ENCODE measurements at places on chromosomes 5 and 9.
A peak's percentile ranks its signal among the peaks of the same experiment; 100 is the strongest.

GRCh38 chr9:33939924-33940874 lies 108.5 kb downstream of the UBAP2 start:
- DNase-seq, result no peak

DNA sequence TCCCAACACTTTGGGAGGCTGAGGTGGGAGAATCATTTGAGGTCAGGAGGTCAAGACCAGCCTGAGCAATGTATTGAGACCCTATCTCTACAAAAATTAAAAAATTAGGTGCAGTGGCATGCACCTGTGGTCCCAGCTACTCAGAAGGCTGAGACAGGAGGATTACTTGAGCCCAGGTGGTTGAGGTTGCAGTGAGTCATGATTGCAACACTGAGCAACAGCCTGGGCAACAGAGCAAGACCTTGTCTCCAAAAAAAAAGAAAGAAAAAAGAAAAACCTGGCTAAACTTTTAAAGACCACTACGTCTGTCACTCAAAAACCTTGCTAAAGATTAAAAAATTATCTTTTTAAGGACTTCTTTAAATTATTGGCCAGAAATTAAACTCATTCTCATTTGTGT lies 59.8 kb upstream of the ABCA1 start:
- no peak for DNase-seq

- no peak for DNase-seq
These were observed 33.3 kb downstream of the FBXL7 start for GRCh38 chr5:15533129-15533893.

GRCh38 chr9:5834214-5834613 lies 1.3 kb upstream of the ERMP1 start:
- no peak for DNase-seq

- no peak for DNase-seq
These were observed 53.7 kb downstream of the MARCHF3 start for GRCh38 chr5:126976520-126977172.

- no peak for DNase-seq
These were observed 112.4 kb downstream of the CETN3 start for GRCh38 chr5:90297045-90297764.

DNA sequence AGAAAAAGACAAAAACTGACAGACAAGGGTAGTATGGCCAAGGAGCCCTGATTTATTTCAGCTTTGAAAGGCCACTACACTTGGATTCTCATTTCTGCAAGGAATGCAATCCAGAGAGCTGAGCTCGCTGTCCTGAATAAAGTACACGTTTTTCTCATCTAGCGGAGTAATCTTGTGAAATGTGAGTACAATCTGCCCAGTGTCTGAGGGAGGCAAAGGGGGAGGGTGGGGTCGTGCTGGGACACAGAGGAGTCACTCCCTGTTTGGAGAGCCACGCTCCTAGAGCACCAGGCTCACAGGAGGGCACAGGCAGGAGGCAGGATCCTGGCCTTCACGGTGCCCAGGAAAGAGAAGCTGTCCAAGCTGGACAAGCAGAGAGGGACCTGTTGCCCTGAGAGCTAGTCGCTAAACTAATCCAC lies 51.0 kb upstream of the IFNK start:
- DNase-seq, result no peak

DNA sequence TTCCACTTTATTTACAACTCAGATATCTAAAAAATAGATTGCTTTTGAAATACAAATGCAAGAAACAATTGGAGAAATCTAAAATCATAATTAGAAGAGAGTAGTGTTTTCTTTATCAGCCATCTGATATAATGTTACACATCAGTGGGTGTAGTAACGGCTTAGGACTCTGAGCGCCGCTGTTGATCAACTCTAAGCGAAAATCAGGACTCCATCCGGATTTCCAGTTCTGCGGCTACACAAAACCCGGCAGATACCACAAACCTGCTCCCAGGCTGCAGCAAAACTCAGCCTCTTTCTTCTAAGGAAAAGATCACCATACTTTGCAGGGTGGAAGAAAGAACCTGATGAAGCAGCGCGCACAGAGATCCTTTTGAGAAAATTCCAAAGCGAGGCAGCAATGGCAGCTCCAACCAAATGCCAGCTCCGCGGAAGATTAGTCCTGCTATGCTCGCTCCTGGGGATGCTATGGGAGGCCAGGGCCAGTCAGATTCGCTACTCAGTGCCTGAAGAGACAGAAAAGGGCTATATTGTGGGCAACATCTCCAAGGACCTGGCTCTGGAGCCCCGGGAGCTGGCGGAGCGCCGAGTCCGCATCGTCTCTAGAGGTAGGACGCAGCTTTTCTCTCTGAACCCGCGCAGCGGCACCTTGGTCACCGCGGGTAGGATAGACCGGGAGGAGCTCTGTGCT lies at the start of gene PCDHGA9:
TSS of gene PCDHGA9 (plus strand) at position 226 of the 691 bp plus-strand sequence. CDS start at position 401, 175 bp downstream.
- no peak for DNase-seq

DNA sequence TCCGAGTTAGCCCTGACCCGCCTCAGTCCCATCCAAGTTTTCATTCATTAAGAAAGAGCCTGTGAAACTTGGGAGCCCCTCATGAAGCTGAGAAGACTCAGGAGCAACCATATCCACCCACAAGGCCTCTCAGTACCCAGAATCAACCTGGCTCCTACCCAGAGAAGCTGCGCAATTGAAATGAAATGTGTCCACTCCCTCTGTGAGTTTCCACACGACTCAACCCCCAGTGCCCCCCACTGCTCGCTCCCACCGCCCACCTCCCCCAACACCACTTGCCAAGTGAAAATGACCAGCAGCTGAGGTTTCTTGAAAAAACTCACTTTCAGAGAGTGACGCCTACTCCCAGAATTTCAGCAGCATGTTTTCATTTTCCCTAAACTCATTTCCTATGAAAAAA lies 104.6 kb downstream of the CDK5RAP2 start:
- DNase-seq, result no peak

GRCh38 chr9:128683340-128684064 lies 5.5 kb upstream of the SET start:
- no peak for DNase-seq

DNA sequence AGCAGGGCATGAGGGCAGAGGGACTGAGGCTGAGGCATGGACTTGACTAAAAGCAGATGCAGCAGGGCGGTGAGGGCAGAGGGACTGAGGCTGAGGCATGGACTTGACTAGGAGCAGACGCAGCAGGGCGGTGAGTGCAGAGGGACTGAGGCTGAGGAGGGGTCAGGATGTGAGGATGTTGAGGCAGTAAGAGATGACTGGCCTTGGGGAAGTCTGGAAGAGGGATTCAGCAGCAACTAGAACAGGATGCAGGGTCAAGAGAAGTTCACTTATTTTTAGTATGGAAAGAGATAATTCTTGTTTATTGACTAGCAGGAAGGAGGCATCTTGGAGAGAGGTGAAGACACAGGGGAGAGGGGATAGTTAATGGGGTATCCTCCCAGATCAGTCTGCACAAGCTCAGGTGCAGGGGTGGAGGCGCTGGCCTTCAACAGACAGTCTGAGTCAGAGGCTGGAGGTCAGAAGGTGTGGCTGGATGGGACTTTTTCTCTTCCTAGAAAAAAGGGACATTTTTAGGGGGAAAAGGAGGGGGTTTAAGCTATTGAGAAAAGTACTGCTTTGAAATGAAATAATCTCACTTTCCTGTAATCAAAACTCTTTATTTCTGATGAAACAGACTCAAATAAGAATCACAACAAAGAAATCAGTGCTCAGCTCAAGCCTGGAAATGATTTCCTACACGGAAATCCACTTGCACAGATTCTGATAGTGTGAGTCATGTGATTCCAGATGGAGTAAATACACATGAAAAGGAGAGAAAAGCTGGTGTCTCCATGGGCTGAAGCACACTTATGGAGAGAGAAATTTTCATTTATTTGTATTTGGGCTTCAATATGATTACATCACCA lies 130.9 kb downstream of the PALM2AKAP2 start:
- no peak for DNase-seq

GRCh38 chr5:135446615-135447014 lies 533 bp downstream of the DCANP1 start:
- no peak for DNase-seq

GRCh38 chr9:111895996-111896941 lies at the start of gene UGCG:
UGCG (plus strand) TSS chr9:111896814; CDS start chr9:111897216, 402 bp downstream.
- peak; percentile 75 for DNase-seq

DNA sequence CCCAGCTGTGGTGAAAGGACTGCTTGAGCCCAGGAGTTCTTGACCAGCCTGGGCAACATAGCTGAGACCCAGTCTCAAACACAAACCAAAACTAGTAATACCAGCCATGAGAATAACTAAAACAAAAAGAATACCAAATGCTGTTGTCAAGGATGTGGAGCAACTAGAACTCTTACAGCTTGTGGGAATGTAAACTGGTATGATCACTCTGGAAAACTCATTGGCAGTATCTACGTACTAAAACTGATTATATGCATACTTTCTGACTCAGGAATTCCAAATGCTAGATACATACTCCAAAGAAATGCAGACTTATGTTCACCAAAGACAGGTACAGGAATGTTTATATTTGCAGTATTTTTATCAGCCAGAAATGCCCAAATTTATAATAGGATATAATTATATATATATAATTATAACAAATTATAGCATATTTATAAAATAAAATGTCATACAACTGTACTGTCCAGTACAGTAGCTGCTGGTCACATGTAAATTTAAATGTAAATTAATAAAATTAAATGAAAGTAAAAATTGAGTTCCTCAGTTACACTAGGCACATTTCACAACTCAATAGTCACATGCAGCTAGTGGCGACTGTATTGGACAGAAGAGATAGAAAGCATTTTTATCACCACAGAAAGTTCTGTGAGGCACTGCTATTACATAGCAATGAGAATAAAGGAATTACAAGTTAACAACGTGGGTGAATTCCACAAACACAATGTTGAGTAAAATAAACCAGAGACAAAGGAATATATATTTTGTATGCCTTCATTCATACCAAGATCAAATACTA lies 118.5 kb downstream of the GNAQ start:
- no peak for DNase-seq

- no peak for DNase-seq
These were observed 9.0 kb downstream of the TOR1B start for GRCh38 chr9:129811967-129812363.

- no peak for DNase-seq
These were observed 7.5 kb downstream of the ABL1 start for GRCh38 chr9:130842545-130842944.

- DNase-seq, result no peak
These were observed 21.0 kb upstream of the POMT1 start for GRCh38 chr9:131481441-131482342.

DNA sequence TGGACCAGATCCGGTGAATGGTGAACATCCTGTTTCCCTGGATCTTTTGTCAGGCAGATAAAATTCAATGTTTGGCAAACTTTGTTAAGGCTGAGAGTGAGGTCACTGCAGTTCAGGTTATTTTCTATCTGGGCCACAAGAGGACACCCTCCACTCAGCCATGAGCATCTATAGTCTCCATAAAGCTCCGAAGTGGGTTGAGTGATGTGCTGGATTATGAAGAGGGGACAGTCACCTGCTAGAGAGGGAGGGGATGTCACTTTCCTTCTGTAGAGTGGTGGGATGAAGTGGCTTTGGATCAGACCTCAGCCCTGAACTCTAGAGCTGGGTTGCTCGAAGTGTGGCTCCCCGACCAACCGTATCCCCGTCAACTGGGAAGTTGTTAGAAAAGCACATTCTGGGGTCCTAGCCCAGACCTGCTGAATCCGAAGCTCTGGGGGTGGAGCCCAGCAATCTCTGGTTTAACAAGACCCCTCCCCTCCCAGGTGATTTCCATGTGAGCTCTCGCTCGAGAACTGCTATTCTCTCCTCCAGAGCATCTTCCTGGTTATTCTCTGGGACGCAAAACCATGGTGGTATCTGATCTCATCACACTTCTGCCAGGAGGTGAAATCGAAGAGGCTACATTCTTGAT lies 31.8 kb upstream of the FGF1 start:
- DNase-seq, result no peak

GRCh38 chr5:58239045-58239444 lies 220.8 kb downstream of the PLK2 start:
- DNase-seq, result no peak

- DNase-seq, result no peak
These were observed 227.2 kb upstream of the MAP3K1 start for GRCh38 chr5:56588131-56588487.

GRCh38 chr9:72979405-72980100 lies 26.7 kb upstream of the ALDH1A1 start:
- no peak for DNase-seq

DNA sequence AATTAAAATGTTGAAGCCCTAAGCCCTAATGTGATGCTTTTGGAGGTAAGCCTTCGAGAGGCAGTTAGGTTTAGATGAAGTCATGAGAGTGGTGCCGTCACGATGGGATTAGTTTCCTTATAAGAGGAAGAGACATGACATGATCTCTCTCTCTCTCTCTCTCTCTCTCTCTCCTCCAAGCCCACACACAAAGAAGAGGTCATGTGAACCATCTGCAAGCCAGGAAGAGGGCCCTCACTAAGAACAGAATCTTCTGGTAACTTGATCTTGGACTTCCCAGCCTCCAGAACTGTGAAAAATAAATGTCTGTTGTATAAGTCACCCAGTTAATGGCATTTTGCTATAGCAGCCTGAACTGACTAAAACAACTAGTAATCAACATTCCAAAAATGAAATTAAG lies 175.5 kb downstream of the GNA14 start:
- no peak for DNase-seq

DNA sequence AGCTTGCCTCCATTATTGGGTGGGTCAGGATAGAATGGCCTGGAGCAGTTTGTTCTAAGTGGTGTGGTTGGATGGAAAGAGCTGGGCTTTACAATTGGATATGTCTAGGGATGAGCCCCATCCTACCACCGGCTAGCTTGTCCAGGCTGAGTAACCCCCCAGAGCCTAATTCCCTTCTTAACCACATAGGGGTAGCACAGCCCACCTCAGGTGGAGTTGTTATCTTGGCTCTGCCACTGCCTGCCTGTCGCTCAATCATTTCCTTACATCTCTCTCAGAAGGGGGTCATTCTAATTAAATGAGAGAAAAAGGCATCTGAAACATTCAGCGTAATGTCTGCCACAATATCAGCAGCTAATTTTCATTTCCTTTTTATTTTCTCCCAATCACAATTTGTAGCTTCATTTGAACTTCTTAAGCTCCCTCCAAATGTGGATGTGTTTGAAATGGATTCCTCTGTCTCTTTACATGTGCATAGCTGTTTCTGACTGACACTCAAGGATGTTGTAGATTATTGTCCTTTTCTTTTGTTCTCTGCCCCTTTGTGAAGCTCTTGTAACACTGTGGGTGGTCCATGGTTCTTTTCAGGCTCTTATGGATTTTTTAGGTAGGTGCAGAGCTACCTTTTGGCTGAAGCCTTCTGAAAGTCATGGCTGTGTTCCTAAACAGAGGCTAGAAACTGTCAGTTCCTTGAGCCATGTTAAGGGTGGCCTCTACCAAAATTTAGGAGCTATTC lies 383.1 kb upstream of the KLF4 start:
- DNase-seq, result no peak

- DNase-seq, result no peak
These were observed 107.3 kb downstream of the ZDHHC21 start for GRCh38 chr9:14585730-14586473.
